ENCODE measurements at places on chromosomes 6 and 20.
A peak's percentile ranks its signal among the peaks of the same experiment; 100 is the strongest.

GRCh38 chr6:32117461-32117860, 8.3 kb upstream of the TNXB start:
- DNase-seq, result no peak

GRCh38 chr20:6040958-6041807, 12.7 kb downstream of the LRRN4 start:
- no peak for DNase-seq

DNA sequence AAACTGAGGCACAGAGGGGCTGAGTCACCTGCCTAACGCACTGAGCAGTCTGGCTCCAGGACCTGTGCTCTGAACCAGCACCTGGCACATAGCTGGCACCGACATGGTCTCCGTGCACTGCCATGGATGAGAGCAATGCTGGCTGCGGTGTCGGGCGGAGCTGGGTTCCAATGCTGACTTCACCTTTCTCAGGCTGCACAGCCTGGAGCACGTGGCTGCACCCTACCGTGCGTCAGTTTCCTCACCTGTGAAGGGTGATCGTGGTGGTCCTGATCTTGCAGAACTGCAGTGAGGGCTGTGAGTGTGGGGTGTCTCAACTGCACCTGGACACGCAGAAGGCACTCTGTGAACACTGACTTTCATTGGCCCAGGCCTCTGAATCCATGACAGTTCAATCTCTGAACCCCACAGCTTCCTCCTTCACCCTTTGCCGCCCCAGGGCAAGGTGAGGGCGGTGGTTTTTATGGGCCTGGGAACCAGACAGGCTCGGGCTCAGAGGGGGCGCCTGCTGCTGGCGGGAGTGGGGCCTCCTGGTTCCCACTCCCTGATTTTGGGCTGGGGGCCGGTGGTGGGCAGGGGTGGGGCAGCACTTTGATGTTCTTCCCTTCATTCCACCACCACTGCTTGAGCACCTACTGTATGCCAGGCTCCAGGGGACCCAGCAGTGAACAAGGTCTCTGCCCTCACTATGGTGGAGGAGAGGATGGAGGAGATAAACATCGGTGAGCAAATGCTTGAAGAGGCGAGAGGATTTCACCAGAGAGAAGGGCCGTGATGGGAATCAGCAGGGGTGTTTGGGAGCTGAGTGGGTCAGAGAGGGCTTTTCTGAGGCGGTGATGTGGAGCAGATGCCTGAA, 102.9 kb downstream of the CEBPB start:
- DNase-seq, result peak; percentile 40

DNA sequence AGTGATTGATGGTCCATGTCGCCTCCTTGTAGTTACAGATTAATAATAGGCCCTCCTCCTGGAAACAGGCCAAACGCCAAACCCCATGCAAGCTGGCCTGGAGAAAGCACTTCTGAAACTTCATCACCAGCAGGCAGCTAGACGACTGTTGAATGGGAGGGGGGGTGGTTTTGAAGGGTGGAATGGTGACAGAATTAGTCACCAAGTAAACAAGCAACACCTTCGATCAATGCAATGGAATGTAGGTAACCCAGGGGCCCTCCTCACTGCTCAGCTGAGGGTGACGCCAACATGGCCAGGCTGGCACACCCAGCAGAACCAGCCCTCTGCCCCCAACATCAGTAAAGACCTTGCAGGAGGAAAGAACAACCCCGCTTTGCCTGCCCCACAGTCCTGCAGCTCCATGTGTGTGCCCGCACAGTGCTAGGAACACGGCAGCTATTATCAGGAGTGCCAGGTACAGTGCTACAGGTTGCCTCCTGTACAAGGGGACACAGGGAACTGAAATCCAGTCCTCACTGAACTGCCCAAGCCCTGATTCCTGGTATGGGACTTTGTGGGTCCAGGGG, 2.7 kb downstream of the BCAS1 start:
- no peak for DNase-seq

DNA sequence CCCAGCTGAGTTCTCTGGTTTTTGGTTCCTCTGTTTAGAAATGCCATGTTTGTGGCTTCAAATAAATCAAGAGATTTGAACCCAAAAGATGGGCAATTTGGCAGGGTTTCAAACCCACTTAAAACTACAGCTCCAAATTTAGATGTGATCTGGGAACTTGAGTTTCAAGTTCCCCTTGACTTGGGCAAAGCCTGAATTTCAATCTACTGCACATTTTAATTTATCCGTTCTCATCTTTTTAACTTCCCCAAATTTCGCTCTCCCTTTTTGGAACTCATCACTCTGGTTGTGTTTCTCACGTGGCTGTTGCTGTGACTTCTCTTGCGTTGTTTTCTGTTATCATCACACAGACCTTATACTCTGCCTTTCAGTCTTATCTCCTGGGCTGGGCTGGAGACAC, 230.9 kb downstream of the CDC5L start:
- DNase-seq, result no peak

DNA sequence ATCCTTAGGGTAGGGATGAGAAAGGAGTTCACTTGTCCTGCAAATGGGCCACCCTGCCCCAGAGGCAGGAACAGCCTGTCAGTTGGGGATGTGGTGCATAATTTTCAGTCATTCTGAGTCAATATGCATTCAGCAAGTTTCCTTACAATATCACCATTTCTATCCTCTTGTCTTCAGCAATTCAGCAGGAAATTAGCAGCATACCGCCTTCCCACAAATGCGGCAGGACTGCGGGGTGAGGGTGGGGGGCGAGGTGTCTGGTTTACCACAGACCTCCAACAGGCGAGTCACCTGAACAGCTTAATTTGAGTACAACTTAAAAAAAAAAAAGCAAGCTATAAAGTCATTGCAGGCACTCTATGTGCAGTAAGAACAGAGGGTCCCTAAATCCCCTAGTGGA, 126.8 kb downstream of the MAP3K7 start:
- no peak for DNase-seq

DNA sequence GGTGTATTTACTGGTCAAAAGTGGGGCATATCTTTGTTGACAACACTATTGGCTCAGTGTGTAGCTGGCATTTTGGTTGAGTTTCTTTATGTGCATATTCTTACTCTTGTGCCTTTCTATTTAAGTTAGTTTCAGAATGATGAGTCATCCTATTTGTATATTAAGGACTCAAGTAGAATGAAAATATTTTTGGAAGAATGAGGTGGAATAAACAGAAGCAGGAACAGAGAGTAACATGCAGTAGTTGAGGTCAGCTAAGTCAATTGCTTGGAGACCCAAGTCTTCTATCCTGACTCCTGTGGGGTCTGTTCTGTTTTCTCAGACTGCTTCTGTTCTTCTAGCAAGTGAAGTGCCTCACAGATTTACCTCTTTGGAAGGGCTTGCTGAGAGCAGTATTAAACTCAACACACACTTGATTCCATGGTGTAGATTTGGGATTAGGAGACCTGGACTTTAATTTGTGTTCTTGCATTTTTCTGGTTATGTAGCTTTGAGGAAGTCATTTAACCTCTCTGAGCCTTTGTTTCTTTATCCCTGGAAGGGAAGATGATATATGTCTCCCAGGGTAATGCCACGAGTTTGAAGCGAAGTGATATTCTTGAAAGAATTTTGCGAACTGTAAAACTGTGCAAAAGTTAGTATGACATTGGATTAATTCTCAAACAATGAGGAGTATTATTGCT, 324.3 kb downstream of the QKI start:
- peak; percentile 59 for DNase-seq

- DNase-seq, result no peak
Observed at GRCh38 chr6:104604685-104605084, 255.0 kb downstream of the HACE1 start.

DNA sequence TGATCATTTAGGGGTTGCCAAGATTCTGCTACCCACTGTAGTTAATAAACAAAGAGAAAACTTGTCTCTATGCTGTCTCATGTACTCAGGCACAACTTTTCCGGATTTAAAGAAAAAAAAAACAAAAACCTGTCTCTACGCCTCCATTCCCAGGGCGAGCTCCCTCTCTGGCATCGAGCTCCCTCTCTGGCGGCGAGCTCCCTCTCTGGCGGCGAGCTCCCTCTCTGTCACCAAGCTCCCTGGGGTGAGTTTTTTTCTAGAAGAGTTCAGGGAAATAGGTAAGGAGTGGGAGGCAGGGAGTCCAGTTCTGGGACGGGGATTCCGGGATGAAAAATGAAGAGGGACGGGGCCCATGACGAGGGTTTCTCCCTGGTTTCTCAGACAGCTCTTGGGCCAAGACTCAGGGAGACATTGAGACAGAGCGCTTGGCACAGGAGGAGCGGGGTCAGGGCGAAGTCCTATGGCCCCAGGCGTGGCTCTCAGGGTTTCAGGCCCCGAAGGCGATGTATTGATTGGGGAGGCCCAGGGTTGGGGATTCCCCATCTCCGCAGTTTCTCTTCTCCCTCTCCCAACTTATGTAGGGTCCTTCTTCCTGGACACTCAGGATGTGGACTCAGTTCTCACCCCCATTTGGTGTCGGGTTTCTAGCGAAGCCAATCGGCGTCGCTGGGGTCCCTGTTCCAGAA, 16.5 kb upstream of the HLA-A start:
- no peak for DNase-seq

- peak; percentile 75 for DNase-seq
Observed at GRCh38 chr6:134510920-134511319, 193.0 kb upstream of the SGK1 start.

DNA sequence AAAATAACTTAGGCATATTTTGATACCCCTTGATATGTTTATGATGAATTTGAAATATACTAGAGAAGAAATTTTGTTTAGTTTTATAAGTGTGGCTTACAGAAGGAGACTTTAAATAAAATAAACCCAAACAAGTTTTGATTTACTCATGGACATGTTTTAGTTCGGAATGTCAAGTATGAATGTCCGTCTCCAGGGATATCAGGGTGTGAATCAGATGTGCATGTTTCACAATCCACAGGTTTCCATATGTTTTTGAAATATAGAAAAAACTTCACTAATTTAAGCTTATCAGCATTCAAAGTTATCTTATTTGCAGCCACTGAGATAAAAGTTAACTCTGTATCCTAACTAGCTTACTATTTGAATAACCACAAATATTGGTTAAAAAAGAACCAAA, 51.5 kb downstream of the PLCB1 start:
- DNase-seq, result no peak

DNA sequence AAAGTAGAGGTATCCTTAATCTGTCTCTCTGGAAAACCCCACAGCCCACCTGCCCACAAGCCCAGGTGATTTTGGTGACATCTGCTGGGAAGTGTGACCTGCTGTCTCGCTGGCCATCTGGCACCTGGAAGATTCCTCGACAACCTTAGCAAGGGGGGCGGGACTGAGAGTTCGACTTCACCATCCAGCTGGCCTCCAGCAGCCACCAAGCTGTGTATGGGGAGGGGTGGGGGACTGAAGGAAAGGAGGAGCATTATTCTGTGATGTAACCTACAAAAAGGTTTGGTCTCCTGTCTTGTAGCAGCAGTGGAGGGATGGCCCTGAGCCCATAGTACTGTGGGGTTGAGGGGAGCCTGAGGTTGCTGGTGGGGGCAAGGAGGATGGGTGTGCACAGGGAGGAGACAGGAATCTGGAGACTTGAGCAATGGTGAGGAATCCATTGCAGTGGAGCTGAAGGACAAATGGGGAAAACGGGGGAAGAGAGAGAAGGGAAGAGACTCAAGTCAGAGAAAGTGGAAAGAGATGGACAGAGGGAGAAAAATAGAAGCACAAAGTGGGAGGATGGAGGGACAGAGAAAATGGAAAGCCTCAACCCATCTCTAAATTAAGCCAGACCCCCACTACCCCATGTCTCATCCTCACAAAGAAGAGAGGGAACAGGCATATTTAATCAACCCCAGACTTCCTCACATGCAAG, 4.0 kb downstream of the LY6G6F start:
- DNase-seq, result no peak

DNA sequence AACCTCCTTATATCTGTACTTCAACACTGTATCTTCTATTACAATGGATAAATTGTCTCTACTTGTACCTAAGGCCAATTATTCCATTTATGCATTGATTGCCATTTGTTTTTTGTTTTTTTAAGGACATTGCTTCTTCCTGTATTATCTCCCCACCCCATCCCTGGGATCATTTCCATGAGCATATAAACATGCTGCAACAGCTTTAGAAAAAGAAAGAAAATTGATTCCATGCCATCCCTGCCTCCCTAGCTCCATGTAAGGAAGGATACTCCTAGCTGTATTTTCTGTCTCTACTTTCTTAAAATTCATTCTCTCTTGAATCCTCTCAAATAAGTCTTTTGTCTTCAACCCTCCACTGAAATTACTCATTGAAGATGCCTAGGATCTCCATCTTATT, 101.8 kb upstream of the SIM1 start:
- no peak for DNase-seq

DNA sequence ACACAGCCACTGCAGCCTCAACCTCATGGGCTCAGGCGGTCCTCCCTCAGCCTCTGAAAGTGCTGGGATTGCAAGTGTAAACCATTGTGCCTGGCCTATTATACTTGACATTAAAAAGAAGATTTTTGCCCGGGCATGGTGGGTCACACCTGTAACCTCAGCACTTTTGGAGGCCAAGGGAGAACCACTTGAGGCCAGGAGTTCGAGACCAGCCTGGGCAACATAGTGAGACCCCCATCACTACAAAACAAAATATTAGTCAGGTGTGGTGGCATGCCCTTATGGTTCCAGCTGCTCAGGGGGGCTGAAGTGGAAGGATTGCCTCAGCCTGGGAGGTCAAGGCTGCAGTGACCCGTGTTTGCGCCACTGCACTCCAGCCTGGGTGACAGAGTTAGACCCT, 42.4 kb downstream of the FAM217A start:
- DNase-seq, result no peak

- peak; percentile 82 for DNase-seq
Observed at GRCh38 chr20:1418350-1418749, 25.5 kb upstream of the FKBP1A start.

DNA sequence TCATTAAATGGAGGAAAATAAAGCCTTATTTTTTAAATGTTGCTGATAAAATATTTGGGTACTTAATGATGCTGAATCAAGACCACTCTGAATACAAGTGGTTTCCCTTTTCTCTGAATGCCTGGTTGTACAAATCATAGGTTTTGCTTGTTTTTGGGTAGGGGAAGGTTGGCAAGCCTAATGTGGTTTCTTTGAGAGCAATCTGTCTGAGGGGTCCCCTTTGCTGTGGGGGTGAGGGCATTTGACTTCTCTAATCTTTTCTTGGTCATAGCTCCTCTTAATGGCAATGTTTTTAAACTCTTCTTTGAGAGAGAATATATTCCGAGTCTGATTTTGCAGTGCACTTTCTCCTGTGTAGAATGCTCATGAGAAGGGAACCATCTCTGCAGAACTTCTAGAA, 99.2 kb downstream of the SOX4 start:
- DNase-seq, result no peak

- DNase-seq, result peak; percentile 83
Observed at GRCh38 chr6:12233693-12234571, 56.2 kb upstream of the EDN1 start.

- DNase-seq, result no peak
Observed at GRCh38 chr20:38836991-38837390, 31.5 kb downstream of the PPP1R16B start.

DNA sequence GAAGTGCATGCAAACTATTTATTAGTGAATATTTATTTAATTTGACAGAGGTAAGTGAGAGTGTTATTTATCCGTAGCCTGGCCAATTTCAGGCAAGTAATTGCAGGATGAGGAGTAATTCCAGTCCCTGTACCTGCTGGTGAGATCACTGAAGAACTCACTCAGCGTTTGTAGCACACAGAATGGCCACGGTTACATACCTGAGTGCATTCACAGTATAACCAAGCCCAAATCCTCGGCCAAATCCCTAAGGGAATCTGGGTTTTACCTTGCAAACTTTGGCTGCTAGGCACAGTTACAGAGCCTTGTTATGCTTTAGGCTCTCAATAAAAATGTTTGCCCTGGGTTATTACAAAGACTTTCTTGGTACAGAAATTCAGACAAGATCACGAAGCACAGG, 93.3 kb downstream of the KCNQ5 start:
- no peak for DNase-seq

GRCh38 chr6:120473804-120474203, 860.5 kb downstream of the TBC1D32 start:
- DNase-seq, result no peak

GRCh38 chr6:33417128-33417902, 592 bp downstream of the CUTA start:
- peak; percentile 88 for DNase-seq
